Muscle of leg (tissue), 16 donors: ENCODE measurements at places on chromosomes 16 and 17. TPM values are rescaled to one million over a fixed set of nuclear protein-coding genes. Genes with fewer than 3 reads are reported as not detected.

Gene CFAP97D1
- polyA plus RNA-seq, result not detected

Gene KRT36
- polyA plus RNA-seq, result not detected

Gene PNMT
- polyA plus RNA-seq, result 3.4 TPM

Gene ABCA8
- polyA plus RNA-seq, result 28.0 TPM

DNA sequence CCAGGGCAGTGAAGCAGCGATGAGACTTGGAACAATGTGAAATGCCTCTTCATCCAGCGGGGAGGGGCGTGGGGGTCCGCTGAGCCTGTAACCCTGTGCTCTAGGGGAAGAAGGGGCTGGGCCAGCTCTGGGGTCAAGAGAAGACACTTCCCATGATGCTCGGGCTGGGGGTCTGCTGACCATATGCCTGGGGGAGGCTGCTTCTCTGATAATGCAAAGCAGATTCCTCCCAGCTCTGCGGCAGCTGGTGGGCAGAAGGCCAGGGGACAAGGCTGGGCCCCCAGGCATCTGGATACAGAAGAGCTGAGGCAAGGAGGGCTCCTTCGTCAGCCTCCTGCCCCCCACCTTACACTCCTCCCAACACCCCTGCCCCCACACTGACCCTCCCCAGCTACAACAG is 24.7 kb downstream of the NGFR start:
- peak; percentile 88 for DNase-seq
- peaks cover 3% of the 10 kb centered on the region for H3K27me3 ChIP-seq
- peaks cover 70% of the 10 kb centered on the region for H3K4me1 ChIP-seq
- H3K27ac ChIP-seq, result peak overlapping the region; percentile 86
- no peak overlapping the region for H3K4me3 ChIP-seq
- no peaks in the 10 kb centered on the region for H3K36me3 ChIP-seq

- peaks cover 7% of the 10 kb centered on the region for H3K4me1 ChIP-seq
- no peak overlapping the region for H3K4me3 ChIP-seq
- no peak overlapping the region for H3K27ac ChIP-seq
- no peak for DNase-seq
- no peaks in the 10 kb centered on the region for H3K27me3 ChIP-seq
Observed at GRCh38 chr17:4562015-4562969, 1.9 kb upstream of the GGT6 start.

DNA sequence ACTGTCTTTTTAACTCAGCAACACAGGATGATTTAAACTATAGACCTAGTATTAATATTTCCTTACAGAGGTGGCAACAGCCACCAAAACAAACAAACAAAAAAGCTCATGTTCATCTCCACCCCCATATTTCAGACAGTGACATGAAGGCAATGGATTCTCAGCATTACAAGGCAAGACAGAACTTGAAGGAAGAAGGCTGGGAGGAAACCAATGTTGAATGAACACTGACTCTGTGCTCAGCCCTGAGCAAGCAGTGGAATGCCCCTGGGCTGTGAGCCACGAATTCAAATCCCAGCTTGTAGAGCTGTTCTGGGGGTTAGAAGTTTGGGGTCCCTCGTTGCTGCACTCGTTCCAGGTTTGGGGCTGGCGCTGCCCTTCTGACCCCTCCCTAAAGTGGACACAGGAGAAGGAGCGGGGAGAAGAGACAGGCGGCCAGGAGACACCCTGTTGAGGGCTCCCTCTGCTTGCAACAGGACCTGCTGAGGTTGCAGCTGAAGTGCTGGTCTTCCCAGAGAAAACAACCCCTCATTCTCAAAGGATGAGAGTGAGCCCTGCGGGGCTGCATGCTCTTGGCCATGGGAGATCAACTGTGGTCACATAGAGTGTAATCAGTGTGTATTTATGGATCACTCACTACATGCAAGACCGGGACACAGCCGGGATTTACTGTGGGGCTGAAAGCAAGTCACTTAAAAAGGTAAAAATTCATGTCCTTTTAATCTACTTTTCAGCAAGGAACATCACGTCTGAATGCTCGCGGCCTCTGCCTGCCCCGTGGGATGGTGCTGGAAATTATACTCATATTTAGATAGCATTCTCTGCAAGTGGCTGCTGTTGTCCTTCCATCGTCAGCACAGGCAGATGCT is 34.3 kb downstream of the MYH3 start:
- H3K27ac ChIP-seq, result peak overlapping the region; percentile 92
- peaks cover 54% of the 10 kb centered on the region for H3K4me1 ChIP-seq
- no peaks in the 10 kb centered on the region for H3K27me3 ChIP-seq
- no peak for DNase-seq
- no peaks in the 10 kb centered on the region for H3K36me3 ChIP-seq
- peak overlapping the region; percentile 42 for H3K4me3 ChIP-seq

DNA sequence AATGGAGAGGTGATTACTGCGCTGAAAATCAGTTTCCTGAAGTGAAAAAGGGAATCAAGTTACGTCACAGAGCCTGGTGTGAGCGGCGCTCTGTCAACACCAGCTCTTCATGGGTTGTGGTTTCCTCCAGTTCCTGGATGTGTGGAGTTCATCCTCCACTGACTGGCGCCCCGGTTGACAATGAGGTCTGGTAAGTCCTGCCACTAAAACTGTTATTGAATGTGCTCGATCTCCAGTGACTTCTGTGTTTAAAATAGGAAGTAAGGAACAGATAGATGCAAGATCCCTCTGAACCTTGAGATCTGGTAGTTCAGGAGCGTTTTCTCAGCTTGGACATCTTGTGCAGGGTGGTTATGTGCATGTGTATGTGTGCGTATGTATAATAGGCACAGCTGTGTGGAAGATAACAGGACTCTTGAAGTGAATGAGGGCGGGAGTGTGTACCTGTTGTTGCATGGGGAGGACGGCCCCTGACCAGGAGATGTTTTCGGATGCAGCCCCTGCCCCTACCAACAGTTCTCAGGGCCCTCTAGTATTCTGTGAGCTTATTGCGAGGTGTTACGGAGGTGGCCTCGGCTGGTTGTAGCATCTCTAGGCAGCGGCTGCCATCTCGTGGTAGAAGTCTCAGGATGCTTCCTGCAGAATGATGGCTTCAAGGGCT is 22.0 kb upstream of the GOT2 start:
- no peaks in the 10 kb centered on the region for H3K4me1 ChIP-seq
- H3K27ac ChIP-seq, result no peak overlapping the region
- no peaks in the 10 kb centered on the region for H3K36me3 ChIP-seq
- DNase-seq, result peak; percentile 71
- no peaks in the 10 kb centered on the region for H3K27me3 ChIP-seq
- no peak overlapping the region for H3K4me3 ChIP-seq

DNA sequence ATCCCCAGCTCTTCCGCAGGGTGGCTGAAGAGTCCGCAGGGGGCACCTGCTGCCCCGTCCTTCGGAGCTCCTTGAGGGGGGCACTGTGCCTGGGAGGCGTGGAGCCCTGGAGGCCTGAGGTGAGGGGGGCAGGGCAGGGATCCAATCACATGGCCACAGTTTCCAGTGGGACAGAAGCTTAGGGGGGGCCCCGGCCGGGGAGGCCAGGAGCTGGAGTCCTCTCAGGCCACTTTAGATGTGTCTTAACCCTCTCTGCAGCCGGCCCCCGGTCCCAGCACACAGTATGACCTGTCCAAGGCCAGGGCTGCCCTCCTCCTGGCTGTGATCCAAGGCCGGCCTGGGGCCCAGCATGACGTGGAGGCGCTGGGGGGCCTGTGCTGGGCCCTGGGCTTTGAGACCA is 10.8 kb downstream of the ZNF213 start:
- DNase-seq, result no peak
- H3K4me1 ChIP-seq, result peaks cover 56% of the 10 kb centered on the region
- H3K27me3 ChIP-seq, result peaks cover 3% of the 10 kb centered on the region
- peaks cover 24% of the 10 kb centered on the region for H3K36me3 ChIP-seq

DNA sequence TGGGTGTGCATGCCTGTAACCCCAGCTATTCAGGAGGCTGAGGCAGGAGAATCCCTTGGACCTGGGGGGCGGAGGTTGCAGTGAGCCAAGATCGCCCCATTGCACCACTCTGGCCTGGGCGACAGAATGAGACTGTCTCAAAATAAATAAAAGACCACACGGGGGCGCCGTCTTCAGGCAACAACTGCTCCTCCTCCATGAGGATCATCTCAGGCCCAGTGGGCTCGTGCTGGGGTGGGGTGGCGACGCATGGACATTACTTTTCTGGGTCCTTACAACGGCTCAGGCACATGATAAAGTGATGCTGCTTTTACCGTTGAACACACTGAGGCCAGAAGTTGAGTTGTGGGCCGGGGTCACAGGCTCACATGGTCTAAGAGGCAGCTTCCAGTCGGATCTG is 56.2 kb downstream of the PRMT7 start:
- DNase-seq, result peak; percentile 35
- no peak overlapping the region for H3K27ac ChIP-seq
- H3K27me3 ChIP-seq, result peaks cover 4% of the 10 kb centered on the region
- H3K4me3 ChIP-seq, result no peak overlapping the region
- H3K36me3 ChIP-seq, result no peaks in the 10 kb centered on the region
- peaks cover 20% of the 10 kb centered on the region for H3K4me1 ChIP-seq

DNA sequence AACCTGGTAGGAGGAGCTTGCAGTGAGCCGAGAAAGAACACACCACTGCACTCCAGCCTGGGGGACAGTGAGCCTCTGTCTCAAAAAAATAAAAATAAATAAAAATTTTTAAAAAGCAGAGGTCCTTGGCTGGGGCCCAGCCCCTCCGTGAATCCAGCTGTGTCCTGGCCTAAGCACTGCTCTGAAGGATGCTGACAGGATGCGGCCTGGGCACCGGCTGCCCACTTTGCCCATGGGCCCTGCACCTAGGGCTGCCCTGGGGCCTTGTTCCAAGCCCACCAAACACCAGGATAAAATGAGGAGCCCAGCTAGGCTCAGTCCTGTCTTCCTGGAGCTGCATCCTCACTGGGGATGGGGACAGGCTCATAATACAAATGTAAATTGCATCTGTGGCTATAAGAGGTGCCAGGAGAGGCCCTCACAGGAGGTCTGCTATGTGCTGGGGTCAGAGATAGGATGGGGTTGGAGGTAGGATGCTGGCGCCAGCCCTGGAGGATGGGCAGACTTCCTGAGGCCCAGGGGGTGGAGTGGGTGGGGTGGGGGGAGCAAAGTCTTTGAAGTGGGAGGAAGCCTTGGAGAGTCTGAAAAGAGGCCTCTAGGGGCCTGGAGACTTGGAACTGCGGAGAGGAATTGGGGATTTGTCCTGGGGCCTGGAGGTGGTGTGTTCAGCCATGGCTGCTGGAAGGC is 6.2 kb downstream of the C16orf89 start:
- H3K27me3 ChIP-seq, result no peaks in the 10 kb centered on the region
- no peak for DNase-seq
- no peaks in the 10 kb centered on the region for H3K4me1 ChIP-seq
- no peak overlapping the region for H3K4me3 ChIP-seq

DNA sequence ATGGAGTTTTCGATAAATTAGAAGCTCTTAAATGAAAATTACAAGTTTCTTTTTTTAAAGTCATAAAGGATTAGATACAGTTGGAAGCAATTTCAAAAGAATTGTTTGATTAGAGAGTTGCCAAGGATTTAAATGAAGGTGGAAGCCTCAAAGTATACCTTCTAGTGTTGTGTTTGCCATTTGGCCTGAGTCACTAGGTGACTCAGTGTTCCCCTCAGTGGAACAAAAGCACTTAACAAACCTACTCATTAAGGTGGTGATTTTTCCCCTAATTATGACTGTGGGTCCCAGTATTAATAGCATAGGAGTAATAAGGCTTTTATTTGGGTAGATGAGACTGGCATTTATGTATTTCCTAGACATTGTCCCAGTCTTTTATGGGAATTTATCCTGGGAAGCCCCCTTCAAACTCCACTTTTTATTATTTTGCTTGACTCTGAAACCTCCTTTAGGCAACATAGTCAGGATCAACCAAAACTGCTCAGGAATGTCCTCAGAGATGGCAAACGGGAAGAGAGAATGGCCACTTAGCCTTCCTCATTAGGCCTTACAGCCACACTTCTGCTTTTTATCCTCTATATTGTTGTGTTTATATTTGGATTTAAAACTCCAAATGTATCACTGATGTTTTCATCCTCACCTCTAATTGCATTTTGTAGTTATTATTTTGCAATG is 161.0 kb downstream of the FTO start:
- H3K4me3 ChIP-seq, result no peak overlapping the region
- H3K36me3 ChIP-seq, result peaks cover 5% of the 10 kb centered on the region
- no peak for DNase-seq
- H3K27me3 ChIP-seq, result no peaks in the 10 kb centered on the region
- no peaks in the 10 kb centered on the region for H3K4me1 ChIP-seq
- no peak overlapping the region for H3K27ac ChIP-seq

DNA sequence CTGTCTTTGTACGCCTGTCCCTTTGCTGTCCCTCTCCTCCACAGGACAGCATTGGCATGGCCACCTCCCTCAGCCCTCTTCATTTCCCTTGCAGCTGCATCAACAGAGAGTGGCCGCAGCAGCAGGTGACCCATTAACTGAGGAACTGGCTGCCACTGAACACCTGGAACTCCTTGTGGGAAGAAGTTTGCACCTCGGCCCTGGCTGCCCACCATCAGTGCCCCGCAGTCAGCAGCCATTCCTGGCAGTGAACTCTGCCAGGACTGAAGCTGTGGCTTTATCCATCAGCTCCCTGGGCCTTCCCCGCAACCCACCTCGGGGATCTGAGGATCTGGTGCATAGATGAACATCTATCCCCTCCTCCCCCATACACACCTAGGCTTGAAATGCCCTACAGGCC is 13.1 kb upstream of the RNF135 start:
- no peaks in the 10 kb centered on the region for H3K36me3 ChIP-seq
- DNase-seq, result no peak
- H3K4me1 ChIP-seq, result peaks cover 13% of the 10 kb centered on the region
- no peak overlapping the region for H3K4me3 ChIP-seq

- H3K4me1 ChIP-seq, result no peaks in the 10 kb centered on the region
- H3K27me3 ChIP-seq, result no peaks in the 10 kb centered on the region
- H3K36me3 ChIP-seq, result peaks cover 7% of the 10 kb centered on the region
- peak; percentile 28 for DNase-seq
- no peak overlapping the region for H3K4me3 ChIP-seq
- no peak overlapping the region for H3K27ac ChIP-seq
Observed at GRCh38 chr17:37220607-37220953, 155.2 kb upstream of the C17orf78 start.

- H3K4me1 ChIP-seq, result peaks cover 15% of the 10 kb centered on the region
- H3K4me3 ChIP-seq, result no peak overlapping the region
- DNase-seq, result no peak
- H3K27ac ChIP-seq, result no peak overlapping the region
- no peaks in the 10 kb centered on the region for H3K36me3 ChIP-seq
- H3K27me3 ChIP-seq, result no peaks in the 10 kb centered on the region
Observed at GRCh38 chr17:69450918-69451317, 36.4 kb downstream of the MAP2K6 start.

DNA sequence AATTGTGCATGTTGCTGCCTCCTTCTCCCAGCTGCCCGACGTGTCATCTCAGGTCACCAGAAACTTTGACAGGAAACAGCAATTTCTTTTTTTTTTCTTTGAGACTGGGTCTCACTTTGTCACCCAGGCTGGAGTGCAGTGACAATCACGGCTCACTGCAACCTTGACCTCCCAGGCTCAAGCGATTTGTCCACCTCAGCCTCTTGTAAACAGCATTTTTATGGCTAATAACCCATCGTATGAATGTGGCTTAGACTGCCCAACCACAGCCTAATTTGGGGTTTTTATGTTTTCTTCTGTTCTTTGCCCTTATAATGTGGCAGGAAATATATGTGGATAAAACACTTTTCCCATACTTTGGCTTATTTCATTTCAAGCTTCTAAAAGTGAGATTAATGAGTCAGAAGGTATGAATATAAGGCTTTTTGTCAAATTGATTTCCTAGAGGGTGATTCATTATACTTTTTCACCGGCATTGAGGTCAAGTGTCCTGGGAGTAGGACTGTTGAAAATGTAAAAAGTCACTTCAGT is 31.0 kb upstream of the SLC5A10 start:
- H3K4me1 ChIP-seq, result peaks cover 2% of the 10 kb centered on the region
- peaks cover 31% of the 10 kb centered on the region for H3K36me3 ChIP-seq
- H3K27me3 ChIP-seq, result no peaks in the 10 kb centered on the region
- H3K4me3 ChIP-seq, result no peak overlapping the region
- no peak overlapping the region for H3K27ac ChIP-seq

- no peaks in the 10 kb centered on the region for H3K36me3 ChIP-seq
- H3K27ac ChIP-seq, result no peak within 1 kb of the TSS
- peaks cover 49% of the 10 kb centered on the region for H3K27me3 ChIP-seq
- H3K4me3 ChIP-seq, result peak within 1 kb of the TSS; percentile 28
- peak; percentile 41 for DNase-seq
- H3K4me1 ChIP-seq, result peaks cover 20% of the 10 kb centered on the region
Observed at GRCh38 chr17:46979147-46979863, at the start of gene RPRML. Gene RPRML, minus strand, starts transcription at chr17:46979253. Its CDS starts 246 bp downstream, at chr17:46979007.
